NCI-H1694 treated with DMSO at 0.1 percent for 48 hours (cell line): ENCODE measurements at places on chromosomes 4 and X.

- DNase-seq = no peak
Observed at GRCh38 chr4:2360396-2360730, 58.1 kb downstream of the ZFYVE28 start.

GRCh38 chr4:53695540-53696463, 104.5 kb upstream of the LNX1 start:
- no peak for DNase-seq

GRCh38 chr4:112316360-112316759, 19.2 kb downstream of the ALPK1 start:
- no peak for DNase-seq

DNA sequence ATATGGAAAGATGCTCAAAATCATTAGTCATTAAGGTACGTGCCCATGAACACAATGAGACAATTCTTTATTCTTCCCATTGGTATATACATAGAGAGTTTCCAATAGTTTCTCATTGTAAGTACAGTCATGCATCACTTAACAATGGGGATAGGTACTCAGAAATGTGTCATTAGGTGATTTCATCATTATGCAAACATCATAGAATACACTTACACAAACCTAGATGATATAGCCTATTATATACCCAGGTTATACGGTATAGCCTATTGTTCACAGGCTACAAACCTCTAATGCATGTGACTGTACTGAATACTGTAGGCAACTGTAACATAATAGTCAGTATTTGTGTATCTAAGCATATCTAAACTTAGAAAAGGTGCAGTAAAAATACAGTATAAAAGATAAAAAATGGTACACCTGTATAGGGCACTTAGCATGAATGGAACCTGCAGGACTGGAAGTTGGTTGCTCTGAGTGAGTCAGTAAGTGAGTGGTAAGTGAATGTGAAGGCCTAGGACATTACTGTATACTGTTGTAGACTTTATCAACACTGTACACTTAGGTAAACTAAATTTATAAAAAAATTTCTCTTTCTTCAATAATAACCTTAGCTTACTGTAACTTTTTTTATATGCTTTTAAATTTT, 49.6 kb downstream of the KLHL13 start:
- no peak for DNase-seq

DNA sequence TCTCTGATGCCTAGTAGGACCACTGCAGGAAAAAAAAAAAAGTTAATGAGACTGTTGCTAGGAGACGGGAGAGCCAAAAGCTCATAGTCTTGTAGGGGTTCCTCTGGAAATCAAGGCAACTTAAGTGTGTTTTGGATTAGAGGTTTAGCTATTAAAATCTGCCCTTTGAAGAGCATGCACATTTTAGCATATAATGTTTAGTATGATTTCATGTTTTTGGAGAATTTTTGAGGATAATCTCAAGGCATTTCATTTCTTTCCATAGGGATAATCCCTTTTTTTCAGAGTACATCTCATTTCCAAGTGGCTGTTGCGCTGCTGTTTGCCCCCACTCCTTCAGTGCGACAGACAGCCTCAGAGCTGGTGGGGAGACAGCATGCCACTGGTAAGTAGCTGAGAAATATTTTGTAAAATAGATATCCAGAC, at the start of gene LINC00632:
LINC00632 (plus strand) TSS at position 339 of the 426 bp plus-strand sequence.
- DNase-seq = no peak
